ENCODE measurements at places on chromosomes 7 and 10.

GRCh38 chr7:104124469-104124868 is 83.3 kb downstream of the ORC5 start:
- no peak for DNase-seq

- no peak for DNase-seq
Measured at GRCh38 chr10:11282156-11282555, 264.5 kb downstream of the CELF2 start.

DNA sequence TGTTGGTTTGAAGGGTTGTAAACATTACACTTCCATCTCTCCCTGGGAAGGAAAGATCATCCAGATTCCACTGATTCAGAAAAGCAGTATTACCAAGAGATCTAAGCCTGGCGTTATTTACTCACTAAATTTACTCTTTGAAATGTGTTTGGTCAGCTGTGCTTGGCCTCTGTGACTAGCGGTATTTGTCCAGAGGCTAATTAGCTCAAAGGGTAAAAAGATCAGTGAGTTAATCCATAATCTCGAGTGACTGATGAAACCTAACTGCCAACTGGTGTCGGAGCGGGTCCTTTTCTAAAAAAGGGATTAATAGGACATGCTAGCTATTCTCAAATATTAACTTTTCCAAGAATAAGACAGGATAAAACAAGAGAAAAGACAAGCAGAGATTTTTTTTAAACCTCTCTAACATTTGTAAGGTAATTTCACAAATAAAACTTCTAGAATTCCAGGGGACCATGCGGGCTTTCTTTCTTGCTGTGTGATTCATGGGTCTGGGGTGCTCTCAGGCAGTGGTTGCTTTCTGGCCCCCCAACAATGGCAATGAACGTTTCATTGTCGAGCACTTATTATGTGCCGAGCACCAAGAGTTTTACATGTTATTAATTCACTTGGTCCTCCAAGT is 247.3 kb upstream of the AOAH start:
- DNase-seq, result no peak

DNA sequence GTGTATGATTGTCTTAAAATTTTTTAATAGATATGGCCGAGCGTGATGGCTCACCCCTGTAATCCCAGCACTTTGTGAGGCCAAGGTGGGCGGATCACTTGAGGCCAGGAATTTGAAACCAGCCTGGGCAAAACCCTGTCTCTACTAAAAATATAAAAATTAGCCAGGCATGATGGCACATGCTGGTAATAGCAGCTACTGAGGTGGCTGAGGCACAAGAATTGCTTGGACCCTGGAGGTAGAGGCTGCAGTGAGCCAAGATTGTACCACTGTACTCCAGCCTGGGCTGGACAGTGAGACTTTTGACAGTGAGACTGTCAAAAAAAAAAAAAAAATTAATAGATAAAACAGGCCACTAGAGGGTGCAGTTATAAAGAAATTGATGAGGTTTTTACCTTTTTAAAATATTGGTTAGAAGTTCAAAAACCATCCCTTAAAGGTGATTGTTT is 20.5 kb downstream of the NOM1 start:
- DNase-seq, result no peak

GRCh38 chr10:113691381-113691780 is 11.7 kb downstream of the CASP7 start:
- DNase-seq, result no peak

- no peak for DNase-seq
Measured at GRCh38 chr10:68759967-68760366, 38.9 kb downstream of the CCAR1 start.

GRCh38 chr10:5742116-5742515 is 57.5 kb downstream of the TASOR2 start:
- DNase-seq, result no peak

DNA sequence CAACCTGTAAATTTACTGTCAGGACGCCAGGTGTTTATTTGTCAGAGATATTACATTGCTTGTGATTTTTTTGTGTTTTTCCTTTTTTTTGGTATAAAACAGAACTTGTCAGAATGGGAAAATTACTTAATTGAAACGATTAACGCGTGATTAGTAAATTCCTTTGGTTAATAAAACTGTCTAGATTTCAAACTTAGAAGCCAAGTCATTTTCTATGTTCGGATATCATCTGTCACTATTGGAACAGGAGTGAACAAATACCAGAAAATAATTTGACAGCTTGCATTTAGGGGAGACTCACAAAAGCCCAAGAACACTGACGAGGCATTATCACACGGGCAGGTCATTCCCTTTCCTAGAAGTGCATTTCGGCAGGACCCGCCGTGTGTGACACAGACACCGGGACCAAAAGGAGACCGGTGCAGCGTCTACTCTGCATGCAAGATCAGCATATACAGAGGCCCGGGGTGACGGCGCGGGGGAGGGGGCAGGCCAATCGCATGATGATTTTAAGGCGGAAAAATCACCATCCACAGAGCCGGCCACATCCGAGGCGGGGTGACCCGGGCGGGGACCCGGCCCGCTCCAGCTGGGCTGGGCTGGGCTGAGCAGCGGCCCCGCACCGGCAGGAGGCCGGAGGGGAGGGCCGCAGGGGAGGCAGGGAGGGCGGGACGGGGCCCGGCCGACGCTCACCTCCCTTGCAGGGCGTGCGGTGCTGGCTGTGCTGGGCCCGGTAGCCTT is 841 bp downstream of the GLUD1 start:
- DNase-seq, result peak; percentile 86

DNA sequence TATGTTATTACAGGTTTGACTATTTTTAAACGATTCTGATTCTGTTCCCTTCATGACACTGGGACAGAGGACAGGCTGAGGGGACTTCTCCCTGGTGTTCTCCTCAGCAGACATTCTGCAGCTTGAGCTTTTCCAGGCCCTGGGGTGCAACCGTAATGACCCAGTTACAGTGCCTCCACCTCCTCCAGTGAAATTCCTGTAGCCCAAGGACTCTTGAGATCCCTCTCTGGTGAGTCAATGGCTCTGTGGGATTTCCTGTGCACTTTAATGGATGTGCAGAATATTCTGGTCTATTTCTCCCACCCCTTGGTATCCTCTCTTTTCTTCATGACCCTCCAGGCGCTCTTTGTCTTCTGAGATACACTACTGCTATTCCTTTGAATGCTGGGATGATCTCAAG is 319.3 kb downstream of the INHBA start:
- no peak for DNase-seq

GRCh38 chr10:129258283-129258923 is 208.6 kb upstream of the MGMT start:
- no peak for DNase-seq

DNA sequence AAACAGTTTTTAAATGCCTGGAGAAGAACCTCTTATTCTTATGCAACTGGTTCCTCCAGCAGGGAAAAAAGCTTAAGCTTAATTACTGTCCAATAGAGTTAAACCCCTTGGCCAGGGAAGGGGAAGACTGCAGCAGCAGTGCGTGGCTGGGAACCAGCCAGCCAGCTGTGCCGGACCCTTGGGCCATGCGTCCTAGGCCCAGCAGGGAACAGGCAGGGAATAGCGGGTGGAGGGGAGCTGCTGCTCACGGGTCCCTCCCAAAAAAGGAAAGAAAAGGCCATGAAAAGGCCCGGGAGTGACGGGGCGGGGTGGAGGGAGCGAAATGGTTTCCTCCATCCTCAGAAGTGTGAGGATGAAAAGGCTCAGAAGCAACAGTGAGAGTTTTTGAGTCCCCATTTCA is 35.2 kb upstream of the HECW1 start:
- no peak for DNase-seq

- no peak for DNase-seq
Measured at GRCh38 chr7:40520986-40521738, 386.4 kb downstream of the SUGCT start.
